ENCODE measurements at places on chromosomes 11 and 22. TPM values are rescaled to one million over a fixed set of nuclear protein-coding genes. Genes with fewer than 3 reads are reported as not detected.
A peak's percentile ranks its signal among the peaks of the same experiment; 100 is the strongest.

DNA sequence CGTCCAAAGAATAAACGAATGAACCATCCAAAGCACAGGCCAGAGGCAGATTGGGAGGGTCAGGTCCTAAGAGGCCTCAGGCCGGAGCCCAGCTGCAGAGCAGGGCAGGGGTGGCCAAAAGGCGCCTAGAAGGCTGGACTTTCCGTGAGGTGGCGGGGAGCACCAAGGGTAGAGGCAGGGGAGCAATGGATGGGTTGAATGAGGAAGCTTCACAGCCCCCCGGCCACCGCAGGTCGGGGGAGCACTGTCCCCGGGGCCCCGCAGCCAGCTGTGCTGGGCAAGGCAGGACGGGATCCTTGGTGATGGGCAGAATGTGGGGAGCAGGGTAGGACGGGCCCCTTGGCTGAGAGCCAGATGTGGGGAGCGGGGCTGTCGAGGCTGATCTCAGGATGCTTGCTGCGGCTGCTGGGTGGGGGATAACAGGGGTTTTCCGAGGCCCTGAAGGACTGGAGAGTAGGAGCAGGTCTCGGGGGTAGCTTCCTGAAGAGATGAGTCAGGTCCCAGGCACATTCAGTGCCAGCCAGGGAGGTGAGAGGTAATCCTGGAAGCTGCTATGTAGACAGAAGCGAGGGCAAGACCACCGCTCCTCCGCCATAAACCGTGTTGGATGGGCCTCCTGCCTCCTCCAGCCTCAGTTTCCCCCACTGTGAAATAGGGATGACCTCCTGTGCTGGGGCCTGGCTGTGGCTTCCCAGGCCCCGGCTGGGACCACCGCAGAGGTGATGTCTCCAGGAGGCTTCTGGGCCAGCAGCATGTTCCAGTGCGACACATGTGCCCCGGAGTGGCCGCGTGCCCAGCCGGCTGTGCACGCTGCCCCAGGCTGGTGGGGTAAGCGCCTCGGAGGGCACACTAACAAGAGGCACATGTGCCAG, 34.6 kb upstream of the KCNQ1OT1 start:
- H3K27me3 ChIP-seq, result no peaks in the 10 kb centered on the region
- no peak overlapping the region for H3K4me3 ChIP-seq
- H3K27ac ChIP-seq, result no peak overlapping the region

OR5M11 gene
- polyA plus RNA-seq, result not detected

TMEM184B gene
- polyA plus RNA-seq, result 56.5 TPM

SLC25A18 gene
- polyA plus RNA-seq, result 0.46 TPM

GRCh38 chr11:96827164-96827563, 437.4 kb downstream of the JRKL start:
- no peaks in the 10 kb centered on the region for H3K4me1 ChIP-seq
- H3K27me3 ChIP-seq, result no peaks in the 10 kb centered on the region
- H3K4me3 ChIP-seq, result no peak overlapping the region
- DNase-seq, result no peak
- H3K36me3 ChIP-seq, result no peaks in the 10 kb centered on the region

CTSF gene
- polyA plus RNA-seq, result 11.9 TPM

DNA sequence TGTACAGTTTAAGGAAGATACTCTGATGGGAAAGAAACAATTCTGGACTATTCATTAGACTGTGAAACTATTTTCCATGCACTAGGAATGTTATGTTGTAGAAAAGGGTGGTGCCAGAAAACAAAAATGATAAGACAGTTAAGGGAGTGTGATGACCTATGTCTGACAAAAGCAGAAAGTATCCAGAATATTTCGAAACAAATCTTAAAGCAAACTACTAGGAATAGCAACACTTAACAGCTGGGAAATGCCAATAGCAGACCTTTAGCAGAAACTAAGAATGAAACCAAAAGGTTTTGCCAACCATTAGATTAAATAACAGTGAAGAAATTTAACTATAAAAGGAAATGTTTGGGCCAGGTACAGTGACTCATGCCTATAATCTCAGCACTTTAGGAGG, 3.3 kb upstream of the ARHGAP20 start:
- no peaks in the 10 kb centered on the region for H3K36me3 ChIP-seq
- no peak for DNase-seq
- no peak overlapping the region for H3K4me3 ChIP-seq
- peaks cover 48% of the 10 kb centered on the region for H3K27me3 ChIP-seq
- no peak overlapping the region for H3K27ac ChIP-seq

DNA sequence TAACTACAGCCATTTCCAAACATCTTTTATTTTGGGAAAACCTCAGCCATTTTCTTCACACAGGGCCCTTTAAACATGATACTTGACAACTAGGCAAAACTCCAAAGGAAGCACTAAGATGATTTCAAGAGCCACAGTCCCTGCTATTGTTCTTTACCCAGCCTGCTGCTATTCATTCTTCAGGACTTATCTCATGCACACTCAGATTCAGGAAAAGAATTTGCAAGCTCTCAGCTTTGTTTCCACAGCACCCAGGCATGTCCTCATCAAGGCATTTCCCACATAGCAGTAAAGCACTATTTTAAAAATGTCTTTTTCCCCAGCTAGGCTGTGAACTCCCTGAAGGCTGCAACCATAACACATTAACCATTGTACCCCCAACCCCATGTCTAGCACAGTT, 609.3 kb upstream of the CCDC90B start:
- no peaks in the 10 kb centered on the region for H3K27me3 ChIP-seq
- no peak overlapping the region for H3K27ac ChIP-seq
- H3K4me1 ChIP-seq, result no peaks in the 10 kb centered on the region
- no peaks in the 10 kb centered on the region for H3K36me3 ChIP-seq
- H3K4me3 ChIP-seq, result no peak overlapping the region

HOATZ gene
- 0.01 TPM for polyA plus RNA-seq

PNPLA3 gene
- polyA plus RNA-seq, result 1.3 TPM

GRCh38 chr11:133947321-133947756, 9.4 kb downstream of the IGSF9B start:
- H3K36me3 ChIP-seq, result no peaks in the 10 kb centered on the region
- peaks cover 6% of the 10 kb centered on the region for H3K4me1 ChIP-seq
- peak overlapping the region; percentile 24 for H3K27ac ChIP-seq
- DNase-seq, result no peak
- H3K4me3 ChIP-seq, result no peak overlapping the region

Measured in large intestine (tissue), 12 donors.